ENCODE measurements at places on chromosomes 16 and 17.

DNA sequence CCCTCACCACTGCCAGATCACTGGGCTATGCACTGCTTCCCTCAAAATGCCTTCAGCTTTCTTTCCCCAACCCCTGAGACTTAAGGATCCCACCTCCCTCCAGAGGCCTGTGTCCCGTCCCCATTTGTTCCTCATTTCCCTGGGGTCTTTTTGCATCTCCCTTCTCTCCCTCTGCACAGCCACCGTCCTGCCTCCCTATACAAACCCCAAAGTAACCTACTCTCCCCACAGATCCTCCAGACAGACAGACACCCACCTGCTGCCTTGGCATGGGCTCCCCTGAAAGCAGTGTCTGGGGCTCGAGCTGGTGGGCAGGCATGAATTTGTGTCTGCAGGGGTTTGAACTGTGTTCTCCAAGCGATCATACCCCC, 69.4 kb upstream of the TNRC6C start:
- no peak for DNase-seq

GRCh38 chr16:75322740-75323139, 71.3 kb upstream of the BCAR1 start:
- DNase-seq = no peak

DNA sequence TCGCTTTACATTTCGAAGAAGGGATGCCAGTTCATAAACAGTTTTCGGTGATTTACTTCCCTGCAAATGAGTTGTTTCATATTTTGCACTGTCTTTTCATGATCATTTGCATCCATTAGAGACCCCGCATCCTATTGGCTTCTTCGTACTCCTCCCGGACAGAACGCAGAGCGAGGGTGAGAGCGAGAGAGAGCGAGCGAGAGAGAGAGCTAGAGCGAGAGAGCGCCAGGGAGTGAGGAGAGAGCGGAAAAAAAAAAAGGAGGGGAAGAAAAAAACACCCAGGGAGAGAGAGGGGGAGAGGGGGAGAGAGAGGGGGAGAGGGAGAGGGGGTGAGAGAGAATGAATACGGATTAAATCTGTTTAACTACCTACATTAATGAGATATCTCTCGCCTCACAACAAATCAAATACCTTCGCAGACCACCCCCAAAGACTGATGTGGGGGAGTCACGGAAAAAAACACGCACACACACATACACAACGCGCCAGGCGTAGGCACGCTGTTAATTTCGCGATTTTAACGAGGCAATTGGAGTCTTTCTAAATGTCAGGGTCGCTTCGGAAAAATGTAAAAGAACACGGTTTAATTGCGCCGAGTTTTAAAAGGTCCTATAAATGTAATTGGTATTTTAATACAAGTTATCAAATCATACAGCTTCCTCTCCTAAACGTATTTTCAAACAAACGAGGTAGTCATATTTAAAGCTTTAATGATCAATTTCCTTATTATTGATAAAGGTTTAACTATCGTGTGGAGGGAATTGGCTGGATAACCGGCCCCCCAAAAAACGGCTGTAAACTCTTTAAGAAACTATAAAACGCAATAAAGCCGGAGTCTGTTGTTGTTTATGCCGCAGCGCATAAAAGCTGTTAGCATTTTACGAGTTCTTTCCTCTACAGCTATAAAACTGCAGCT, at the start of gene HOXB8:
Gene HOXB8 (minus strand): TSS at position 246 of the 916 bp plus-strand sequence. CDS start 588 bp downstream, outside the sequence.
- DNase-seq = no peak

GRCh38 chr17:36212272-36212605, 1.4 kb downstream of the CCL4L2 start:
- DNase-seq = no peak

Data from endothelial cell (in vitro differentiated cells).